Myocyte (in vitro differentiated cells): ENCODE measurements at places on chromosomes 4 and X.

DNA sequence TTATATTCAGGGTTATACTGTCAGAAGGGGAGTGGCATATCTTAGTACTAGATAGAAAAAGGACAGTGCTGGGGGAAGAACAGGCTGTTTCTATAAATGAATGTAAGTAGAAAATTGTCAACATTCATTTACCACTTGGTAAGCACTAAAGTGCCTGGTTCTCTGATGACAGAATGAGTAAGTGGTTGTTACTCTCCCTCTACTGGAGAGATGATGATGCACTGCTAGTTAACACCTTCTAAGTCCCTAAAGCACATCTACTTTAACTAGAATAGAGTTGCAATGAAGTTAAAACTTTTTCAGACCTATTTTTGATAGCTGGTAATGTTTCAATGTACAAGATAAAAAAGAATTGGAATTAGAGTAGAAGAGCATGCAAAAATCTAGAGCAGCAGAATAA lies 214.5 kb downstream of the KLHL4 start:
- no peak for DNase-seq

DNA sequence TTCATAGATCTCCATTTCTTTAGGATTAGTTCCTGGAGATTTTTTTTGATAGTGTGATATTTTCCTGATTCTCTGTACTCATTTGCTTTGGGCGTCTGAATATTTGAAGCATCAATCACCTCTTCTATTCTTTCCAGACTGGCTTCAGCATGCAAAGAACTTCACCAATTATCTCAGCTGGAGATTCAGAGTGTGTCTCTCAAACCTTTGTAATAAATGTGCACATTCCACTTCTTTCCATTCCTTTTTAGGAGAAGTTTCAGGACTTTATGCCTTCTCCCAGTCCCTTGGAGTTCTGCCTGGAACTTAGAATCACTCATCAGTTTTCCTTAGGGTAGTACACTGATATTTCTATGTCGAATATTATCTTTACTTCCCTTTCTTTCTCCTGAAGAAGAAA lies 334.8 kb downstream of the TEX13C start:
- no peak for DNase-seq

- no peak for DNase-seq
Observed at GRCh38 chr4:150131581-150132228, 53.5 kb downstream of the DCLK2 start.

GRCh38 chrX:13092455-13092941 lies 48.1 kb upstream of the FAM9C start:
- DNase-seq: no peak

DNA sequence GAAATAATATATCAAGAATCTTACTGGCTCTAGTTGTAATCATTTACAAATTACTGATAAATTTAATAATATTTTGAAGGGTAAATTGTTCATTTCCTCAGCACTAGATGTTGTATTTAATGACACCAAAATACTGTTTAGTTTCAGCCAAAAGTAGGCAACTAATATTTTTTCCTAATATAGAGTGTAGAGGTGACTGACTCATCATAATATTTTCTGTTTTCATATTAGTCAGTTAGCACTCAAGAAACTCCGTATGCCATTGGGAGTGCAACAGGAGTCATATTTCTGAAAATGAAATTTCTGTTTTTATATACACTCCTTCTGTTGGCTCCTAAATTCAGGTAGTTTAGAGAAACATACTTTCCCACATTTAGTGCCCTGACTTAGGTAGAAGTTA lies 36.6 kb upstream of the PTPN13 start:
- no peak for DNase-seq

DNA sequence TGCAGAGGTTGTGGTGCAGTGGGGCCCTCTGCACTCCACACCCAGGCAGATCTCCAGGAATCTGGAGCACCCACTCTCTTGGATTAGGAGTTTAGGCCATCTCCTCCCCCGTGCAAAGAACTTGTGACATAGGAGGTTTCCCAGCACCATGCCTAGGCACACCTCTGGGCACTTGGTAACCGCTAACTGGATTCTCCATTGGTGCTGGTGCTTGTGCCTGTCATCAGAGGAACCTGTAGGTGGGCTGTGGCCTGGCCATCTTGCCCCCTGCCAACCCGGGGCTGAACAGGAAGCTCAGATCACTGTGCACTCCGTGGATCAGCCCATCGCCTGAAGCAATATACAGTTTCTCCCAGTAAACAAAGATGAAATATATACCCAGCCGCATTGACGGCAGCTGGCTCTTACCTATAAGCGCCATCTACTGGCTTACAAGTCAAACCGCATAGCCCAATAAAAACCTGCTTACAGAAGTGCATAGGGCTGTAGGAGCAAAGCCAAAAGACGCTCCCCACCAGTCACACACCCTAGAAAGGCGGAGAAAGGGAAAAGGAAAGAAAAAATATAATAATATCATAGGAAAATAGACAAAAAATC lies 19.1 kb upstream of the TEX13B start:
- DNase-seq: peak; percentile 37

DNA sequence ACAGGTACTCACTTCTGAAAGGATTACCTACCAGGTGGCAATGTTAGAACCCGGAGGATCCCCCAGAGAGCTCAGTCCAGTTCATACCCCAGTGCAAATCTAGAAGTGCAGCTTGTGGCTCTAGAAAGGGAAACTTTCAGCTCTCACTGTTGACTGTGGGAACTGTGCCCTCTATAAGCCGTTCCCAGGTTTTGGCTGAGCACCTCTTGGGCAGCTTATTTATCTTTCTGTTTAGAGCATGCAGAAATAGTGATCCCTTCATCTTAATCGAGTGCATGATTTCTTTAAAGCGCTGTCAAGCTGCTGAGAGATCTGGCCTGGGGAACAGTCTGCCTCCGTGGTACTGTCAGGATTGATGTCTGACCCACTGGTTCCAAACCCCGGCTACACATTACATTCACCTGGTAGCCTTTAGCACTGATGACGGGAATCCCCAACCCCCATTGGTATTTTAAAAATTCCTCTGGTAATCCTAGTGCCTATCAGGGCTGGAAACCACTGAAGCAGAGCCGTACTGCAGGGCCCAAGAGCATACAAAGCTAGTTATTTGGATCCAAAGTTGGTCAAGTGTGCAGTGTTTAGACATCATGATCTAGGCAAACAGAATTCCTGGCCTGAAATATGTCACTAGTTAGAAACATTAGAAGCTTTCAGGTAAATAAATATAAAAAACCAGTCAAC lies 103.2 kb downstream of the KLHL8 start:
- DNase-seq: no peak

GRCh38 chrX:42248226-42248625 lies 324.9 kb upstream of the CASK start:
- no peak for DNase-seq

DNA sequence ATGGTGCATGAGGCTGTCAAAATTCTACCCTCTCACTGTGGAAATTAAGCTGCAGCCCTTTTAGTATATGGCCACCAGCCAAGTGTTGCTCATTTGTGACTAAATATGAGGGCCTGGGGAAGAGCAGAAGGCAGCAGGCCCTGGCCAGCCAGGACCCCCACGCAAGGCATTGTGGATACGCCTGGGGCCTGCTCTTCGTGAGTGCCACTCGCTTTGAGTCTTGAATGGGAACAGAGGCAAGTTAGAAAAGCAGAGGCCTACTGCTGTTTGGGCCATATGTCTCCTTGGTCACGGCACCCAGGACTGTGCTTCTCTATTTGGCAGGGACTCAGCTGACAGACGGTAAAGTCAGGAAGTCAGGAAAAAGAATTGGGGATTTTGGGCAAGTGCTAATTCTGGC lies 10.9 kb downstream of the RTL5 start:
- no peak for DNase-seq

DNA sequence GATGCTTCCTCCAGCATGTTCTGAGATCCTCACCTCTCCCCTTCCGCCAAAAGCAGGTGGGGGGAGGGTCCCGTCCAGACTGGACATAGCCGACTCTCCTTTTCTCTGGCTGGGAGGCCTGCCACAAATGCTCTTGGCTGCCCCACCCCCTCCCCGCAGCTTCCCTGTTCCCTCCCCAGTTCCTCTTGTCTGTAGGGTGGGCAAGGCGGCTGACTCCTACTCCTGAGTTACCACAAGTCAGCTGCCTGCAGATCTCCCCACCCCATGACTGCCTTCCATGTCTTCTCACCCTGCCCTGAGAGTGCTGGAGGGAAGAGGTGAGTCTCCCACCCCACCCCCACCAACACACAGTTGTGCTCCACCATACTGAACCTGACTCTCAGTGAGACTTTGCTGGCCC lies 2.9 kb downstream of the ATP6AP1 start:
- DNase-seq: no peak

GRCh38 chr4:113539408-113539807 lies 222.1 kb downstream of the CAMK2D start:
- no peak for DNase-seq

DNA sequence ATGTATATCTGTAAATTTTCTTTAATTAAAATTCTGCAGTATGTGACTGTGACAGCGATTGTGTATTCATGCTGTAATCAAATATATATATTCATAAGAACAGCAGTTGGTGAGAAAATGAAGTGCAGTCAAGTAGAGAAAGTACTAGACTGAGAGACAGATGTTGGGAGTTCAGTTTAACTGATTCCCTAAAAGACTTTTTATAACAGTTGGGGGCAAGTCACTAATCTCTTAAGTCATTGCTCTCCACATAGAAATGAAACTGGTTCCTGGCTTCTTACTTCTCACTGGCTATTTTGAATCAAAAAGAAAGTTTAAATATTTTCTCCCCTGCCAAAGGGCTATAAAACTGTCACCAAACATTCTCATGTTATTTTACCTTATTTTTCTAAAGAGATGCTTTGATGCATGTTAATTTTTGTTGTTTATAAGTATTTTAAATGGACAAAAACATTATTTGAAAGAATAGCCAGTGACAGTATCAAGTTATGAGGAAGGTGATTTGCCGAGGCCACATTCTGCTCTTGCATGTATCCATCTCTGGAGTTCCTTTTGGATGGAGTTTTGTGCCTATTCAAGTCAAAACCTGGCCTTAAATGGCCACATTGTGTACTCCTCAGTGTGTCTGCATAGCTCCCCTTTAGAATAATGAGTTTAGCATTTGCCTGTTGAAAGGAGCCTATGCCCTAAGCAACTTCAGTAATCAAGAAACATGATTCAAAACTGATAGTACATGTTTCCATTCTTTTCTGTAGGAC lies 30.8 kb downstream of the EXOC1 start:
- DNase-seq: no peak

DNA sequence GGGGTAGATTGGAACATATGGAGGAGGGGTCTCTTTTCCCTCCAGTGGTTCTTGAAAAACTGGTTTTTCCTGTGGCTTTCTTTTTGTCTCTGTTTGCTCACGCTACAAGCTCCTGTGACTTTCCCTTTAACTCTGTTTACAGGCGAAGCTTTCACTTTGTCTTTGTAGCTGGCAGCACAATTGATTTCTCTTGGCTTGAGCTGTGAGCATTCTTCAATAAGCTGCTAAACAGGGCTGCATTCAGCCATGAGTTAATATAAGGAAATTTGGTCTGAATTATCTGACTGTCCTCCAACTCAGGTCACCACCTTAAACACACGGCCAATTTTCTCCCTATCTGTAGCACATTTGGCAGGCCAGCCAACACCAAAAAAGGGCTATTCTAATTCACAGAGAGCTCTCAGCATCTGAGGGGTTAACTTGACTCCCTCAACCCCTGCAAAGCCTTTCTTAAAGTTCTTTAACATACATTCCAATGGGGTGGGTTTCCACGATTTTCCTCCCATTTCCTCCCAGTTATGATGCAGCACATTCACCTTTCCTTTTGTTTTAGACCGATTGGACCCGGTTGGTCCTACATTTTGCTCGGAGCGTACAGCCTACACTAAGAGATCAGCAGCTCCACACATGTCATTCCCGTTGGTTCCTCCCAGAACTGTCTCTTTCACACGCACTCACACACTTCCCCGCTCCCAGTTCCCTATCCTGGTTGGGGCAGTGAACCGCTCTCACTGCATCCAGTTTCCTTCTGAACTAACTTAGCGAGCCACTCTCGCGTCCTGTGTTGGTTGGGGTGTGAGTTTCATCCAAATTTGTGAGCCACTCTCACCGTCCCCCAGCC lies 45.4 kb downstream of the UGT2A3 start:
- no peak for DNase-seq

- no peak for DNase-seq
Observed at GRCh38 chr4:94399277-94399676, 52.5 kb upstream of the PDLIM5 start.

DNA sequence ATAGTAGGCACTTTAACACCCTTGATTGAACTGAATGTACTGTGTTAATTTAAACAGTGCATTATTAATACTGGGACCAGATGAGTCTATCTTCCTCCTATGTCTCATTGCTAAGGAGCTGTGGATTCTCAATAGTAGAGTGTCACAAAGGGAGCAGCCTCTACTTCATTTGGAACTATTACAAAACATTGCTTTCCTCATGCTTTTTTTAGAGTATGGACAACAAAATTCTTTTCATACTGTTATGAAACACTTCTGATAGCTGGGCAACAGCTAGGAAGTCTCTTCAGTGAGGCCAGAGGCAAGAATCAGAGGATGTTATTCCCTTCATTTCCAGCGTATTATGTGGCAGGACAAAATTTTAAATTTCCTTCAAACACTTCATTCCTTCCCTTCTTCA lies 160.8 kb downstream of the FBXO8 start:
- no peak for DNase-seq

DNA sequence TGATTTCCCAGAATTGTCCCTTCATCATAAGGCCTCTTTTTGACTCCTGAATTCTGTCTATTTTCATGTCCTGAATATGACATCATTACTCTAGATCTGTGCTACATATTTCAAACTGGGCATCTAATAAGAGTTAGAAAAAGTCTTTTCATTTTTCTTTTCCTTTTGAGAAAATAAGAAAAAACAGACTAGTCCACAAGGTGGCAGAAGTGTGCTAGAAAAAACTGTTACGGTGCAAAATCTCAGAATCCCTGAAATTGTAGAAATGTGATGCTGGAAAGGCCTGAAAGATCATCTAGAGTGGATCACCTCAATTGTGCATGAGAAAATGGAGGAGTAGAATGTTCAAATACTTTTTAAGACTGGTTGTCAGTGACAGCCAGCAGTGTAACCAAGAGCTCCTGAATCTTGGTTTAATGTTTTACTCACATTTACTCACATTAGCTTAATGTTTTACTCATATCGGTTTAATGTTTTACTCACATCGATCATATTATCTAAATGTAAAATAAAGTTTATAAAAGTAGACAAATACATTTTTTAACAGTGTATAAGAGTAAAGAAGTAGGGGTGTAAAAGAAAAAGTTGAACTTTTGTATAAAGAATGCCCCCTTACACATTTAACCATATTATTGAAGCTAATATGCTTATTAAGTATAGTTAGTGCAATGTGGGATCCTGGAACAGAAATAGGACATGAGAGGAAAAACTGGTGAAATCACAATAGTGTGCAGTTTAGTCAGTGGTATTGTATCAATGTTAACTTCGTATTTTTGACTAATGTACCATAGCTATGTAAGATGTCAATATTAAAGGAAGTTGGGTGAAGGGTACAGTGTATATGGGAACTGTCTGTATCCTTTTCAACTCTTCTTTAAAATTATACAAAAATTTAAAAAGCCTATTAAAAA lies 15.2 kb downstream of the ASB11 start:
- peak; percentile 33 for DNase-seq

GRCh38 chr4:67587156-67587555 lies 28.6 kb downstream of the STAP1 start:
- DNase-seq: no peak
